ENCODE measurements at places on chromosomes 3 and 15. TPM values are rescaled to one million over a fixed set of nuclear protein-coding genes. Genes with fewer than 3 reads are reported as not detected.

The FRMD4B gene
- 36.4 TPM for total RNA-seq

The FBXO40 gene
- total RNA-seq: not detected

The PCBP4 gene
- total RNA-seq: 56.2 TPM

The ARHGEF26 gene
- 0.40 TPM for total RNA-seq

The CCR3 gene
- not detected for total RNA-seq

The MYL3 gene
- total RNA-seq: not detected

The AADACL2 gene
- total RNA-seq: not detected

The SI gene
- not detected for total RNA-seq

The C15orf62 gene
- total RNA-seq: 0.13 TPM

The HES1 gene
- total RNA-seq: 56.6 TPM

The CNTN6 gene
- total RNA-seq: not detected

The KBTBD13 gene
- total RNA-seq: not detected

The ACVR2B gene
- 1.1 TPM for total RNA-seq

The GP5 gene
- 0.13 TPM for total RNA-seq

The ITIH1 gene
- total RNA-seq: not detected

Measured in mammary microvascular endothelial cell (primary cell).